ENCODE measurements at places on chromosomes 4 and X.
A peak's percentile ranks its signal among the peaks of the same experiment; 100 is the strongest.

- peaks cover 7% of the 10 kb centered on the region for H3K4me1 ChIP-seq
- no peak for DNase-seq
- H3K27me3 ChIP-seq, result no peaks in the 10 kb centered on the region
- H3K27ac ChIP-seq, result no peak overlapping the region
- no peak overlapping the region for H3K4me3 ChIP-seq
- H3K36me3 ChIP-seq, result peaks cover 4% of the 10 kb centered on the region
These were observed 35.1 kb upstream of the ZNF41 start for GRCh38 chrX:47518144-47518543.

DNA sequence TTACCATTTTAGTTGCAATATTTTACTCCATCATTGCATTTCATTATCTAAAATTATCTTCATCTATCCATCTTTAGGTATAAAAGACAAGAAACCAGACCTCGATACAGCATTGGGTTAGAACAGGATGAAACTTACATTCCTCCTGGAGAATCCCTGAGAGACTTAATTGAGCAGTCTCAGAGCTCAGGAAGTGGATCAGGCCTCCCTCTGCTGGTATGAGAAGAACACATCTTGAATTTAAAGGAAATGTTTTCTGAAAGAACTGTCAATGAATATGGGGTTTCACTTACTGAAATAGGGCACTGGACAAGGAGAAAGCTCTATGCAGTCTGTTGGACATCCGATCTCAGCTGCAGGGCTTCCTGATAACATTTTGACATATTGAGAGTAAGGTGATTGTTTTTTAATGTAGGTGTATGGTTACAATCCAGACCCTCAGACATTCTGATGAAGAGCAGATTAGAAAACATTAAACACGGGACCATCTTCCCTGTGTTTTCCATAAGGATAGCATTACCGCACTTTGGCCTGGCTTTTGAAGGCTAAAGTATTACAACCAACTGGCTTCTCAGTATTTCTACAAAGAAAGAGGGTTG, 367.2 kb downstream of the BMPR1B start:
- H3K4me1 ChIP-seq, result peaks cover 19% of the 10 kb centered on the region
- no peak overlapping the region for H3K4me3 ChIP-seq
- no peak overlapping the region for H3K27ac ChIP-seq
- DNase-seq, result peak; percentile 34
- H3K36me3 ChIP-seq, result no peaks in the 10 kb centered on the region
- peaks cover 2% of the 10 kb centered on the region for H3K27me3 ChIP-seq

- no peak overlapping the region for H3K27ac ChIP-seq
- H3K4me1 ChIP-seq, result peaks cover 7% of the 10 kb centered on the region
- H3K27me3 ChIP-seq, result no peaks in the 10 kb centered on the region
- H3K4me3 ChIP-seq, result no peak overlapping the region
- peaks cover 10% of the 10 kb centered on the region for H3K36me3 ChIP-seq
These were observed 13.3 kb downstream of the OPHN1 start for GRCh38 chrX:68419975-68420374.

- peak overlapping the region; percentile 80 for H3K27ac ChIP-seq
- no peak for DNase-seq
- no peak overlapping the region for H3K4me3 ChIP-seq
- H3K27me3 ChIP-seq, result no peaks in the 10 kb centered on the region
- H3K36me3 ChIP-seq, result no peaks in the 10 kb centered on the region
- H3K4me1 ChIP-seq, result peaks cover 42% of the 10 kb centered on the region
These were observed 71.7 kb downstream of the FBXW7 start for GRCh38 chr4:152464030-152464823.

GRCh38 chr4:126007142-126007541, 692.4 kb downstream of the FAT4 start:
- peaks cover 2% of the 10 kb centered on the region for H3K4me1 ChIP-seq
- H3K36me3 ChIP-seq, result no peaks in the 10 kb centered on the region
- DNase-seq, result no peak
- H3K4me3 ChIP-seq, result no peak overlapping the region
- no peaks in the 10 kb centered on the region for H3K27me3 ChIP-seq

DNA sequence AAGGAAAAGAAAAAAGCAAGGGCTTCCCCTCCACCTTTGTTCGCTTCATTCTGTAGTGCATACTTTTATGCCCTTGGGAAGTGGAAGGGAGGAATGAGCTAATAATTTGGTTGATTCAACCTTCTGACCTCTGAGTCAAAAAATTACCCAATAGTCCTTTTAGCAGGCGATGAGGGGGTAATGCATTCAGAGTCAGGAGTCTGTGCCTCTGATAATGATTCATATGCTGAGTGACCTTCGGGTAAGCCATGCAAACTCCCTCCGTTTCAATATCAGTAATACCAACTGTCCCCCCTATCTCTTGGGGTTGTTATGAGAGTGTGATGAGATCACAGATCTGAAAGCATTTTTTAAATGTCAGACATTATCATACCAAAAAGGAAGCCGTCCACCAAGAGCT, 41.6 kb upstream of the ACSL4 start:
- no peaks in the 10 kb centered on the region for H3K4me1 ChIP-seq
- H3K4me3 ChIP-seq, result no peak overlapping the region
- H3K27me3 ChIP-seq, result peaks cover 3% of the 10 kb centered on the region
- H3K27ac ChIP-seq, result no peak overlapping the region
- DNase-seq, result no peak
- no peaks in the 10 kb centered on the region for H3K36me3 ChIP-seq

DNA sequence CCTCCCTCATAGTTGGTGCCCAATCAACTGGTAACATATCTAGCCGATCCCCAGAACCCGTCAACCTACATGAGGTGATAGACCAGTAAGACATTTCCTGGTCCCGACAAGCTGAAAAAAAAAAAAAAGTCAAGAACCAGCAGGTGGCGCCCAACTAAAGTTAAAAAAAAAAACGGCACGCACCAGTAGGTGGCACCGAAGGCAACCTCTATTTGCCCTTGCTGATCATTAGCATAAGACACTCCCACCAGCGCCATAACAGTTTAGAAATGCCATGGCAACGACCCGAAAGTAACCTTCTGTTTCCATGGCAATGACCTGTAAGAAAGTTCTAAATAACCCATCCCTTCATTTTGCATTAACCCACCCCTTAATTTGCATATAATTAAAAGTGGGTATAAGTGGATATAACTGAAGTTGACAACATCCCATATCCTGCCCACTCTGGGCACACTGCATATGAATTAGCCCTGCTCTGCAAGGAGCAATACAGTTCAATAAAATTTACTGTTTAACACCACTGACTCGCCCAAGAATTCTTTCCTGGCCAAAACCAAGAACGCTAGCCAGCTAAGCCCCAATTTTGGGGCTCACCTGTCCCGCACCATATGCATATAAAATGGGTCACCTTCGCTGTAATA, 83.9 kb upstream of the SPANXB1 start:
- H3K36me3 ChIP-seq, result no peaks in the 10 kb centered on the region
- DNase-seq, result peak; percentile 38
- H3K27me3 ChIP-seq, result no peaks in the 10 kb centered on the region
- H3K4me3 ChIP-seq, result no peak overlapping the region

- no peaks in the 10 kb centered on the region for H3K27me3 ChIP-seq
- no peak overlapping the region for H3K4me3 ChIP-seq
- no peak overlapping the region for H3K27ac ChIP-seq
- no peak for DNase-seq
- no peaks in the 10 kb centered on the region for H3K36me3 ChIP-seq
- H3K4me1 ChIP-seq, result no peaks in the 10 kb centered on the region
These were observed 123.1 kb upstream of the BOD1L1 start for GRCh38 chr4:13750594-13750993.

GRCh38 chr4:24010994-24011393, 121.1 kb upstream of the PPARGC1A start:
- DNase-seq, result no peak
- no peak overlapping the region for H3K27ac ChIP-seq
- H3K4me3 ChIP-seq, result no peak overlapping the region
- no peaks in the 10 kb centered on the region for H3K36me3 ChIP-seq
- H3K27me3 ChIP-seq, result no peaks in the 10 kb centered on the region

DNA sequence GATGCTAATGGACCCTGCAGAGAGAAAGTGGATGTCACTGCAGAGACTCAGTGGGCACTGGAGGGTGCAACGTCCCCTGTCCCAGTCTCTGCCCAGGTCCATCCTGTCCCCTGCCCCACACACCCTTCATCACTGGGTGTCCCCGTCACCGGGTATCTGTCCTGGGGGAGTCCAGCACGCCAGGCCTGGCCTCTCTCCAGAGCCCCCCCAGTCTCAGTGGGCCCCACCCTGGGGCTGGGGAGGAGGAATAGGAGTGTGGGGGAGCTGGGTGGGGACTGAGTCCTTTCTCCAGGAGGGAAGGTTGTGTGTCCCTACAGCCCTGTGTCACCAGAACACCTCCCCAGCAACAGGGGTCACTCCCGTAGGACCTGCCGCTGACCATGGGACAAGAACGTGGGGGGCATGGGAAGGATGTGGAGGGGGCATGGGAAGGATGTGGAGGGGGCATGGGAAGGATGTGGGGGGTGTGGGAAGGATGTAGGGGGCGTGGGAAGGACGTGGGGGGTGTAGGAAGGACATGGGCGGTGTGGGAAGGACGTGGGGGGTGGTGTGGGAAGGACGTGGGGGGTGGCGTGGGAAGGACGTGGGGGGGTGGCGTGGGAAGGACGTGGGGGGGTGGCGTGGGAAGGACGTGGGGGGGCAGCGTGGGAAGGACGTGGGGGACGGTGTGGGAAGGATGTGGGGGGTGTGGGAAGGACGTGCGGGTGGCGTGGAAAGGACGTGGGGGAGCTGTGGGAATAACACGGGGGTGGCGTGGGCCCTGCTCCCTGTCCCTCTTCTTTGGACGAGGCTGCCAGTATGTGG, 21.0 kb upstream of the SPON2 start:
- H3K4me1 ChIP-seq, result no peaks in the 10 kb centered on the region
- DNase-seq, result no peak
- no peak overlapping the region for H3K4me3 ChIP-seq
- H3K27me3 ChIP-seq, result no peaks in the 10 kb centered on the region
- H3K27ac ChIP-seq, result no peak overlapping the region

DNA sequence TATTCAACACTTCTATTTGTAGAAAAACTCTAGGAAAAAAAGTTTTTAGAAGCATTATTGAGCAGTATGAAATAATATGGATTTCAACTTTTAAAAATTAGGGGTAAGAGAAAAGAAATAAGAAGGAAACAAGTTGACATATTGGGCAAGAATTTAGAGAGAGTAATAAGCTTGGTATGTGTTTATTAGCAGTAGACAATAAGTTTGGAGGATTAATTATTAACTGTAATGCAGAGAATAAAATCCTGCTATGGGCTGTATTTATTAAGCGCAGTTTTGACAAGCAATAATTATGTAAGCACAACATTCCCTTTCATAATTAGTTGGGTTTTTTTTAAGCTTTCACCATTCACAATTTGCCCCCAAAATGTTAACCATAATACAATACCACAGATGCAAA, 162.7 kb upstream of the SLC7A11 start:
- no peaks in the 10 kb centered on the region for H3K4me1 ChIP-seq
- DNase-seq, result no peak
- no peaks in the 10 kb centered on the region for H3K36me3 ChIP-seq
- no peak overlapping the region for H3K4me3 ChIP-seq
- no peak overlapping the region for H3K27ac ChIP-seq
- H3K27me3 ChIP-seq, result no peaks in the 10 kb centered on the region

DNA sequence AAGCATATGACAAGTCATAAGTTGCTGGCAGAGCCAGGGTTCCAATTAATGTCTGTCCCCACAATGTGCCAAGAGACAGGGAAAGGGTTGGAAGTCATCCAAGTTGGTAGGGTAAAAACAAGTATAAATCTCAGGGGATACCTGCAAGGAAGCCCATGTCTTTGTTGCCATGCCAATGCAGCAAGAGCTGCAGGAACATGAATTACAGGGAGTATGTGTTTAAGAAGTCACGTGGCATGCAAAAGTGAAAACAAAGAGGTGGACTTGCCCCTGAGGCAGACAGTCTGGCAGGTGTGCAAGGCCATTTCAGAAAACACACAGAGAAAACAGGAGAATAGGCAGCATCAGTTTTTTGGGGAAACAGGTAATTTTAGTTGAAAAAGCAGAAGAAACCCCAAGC, 29.4 kb downstream of the C4orf51 start:
- no peak for DNase-seq
- H3K36me3 ChIP-seq, result peaks cover 3% of the 10 kb centered on the region
- H3K4me3 ChIP-seq, result no peak overlapping the region
- no peaks in the 10 kb centered on the region for H3K4me1 ChIP-seq
- H3K27ac ChIP-seq, result no peak overlapping the region
- H3K27me3 ChIP-seq, result peaks cover 2% of the 10 kb centered on the region

DNA sequence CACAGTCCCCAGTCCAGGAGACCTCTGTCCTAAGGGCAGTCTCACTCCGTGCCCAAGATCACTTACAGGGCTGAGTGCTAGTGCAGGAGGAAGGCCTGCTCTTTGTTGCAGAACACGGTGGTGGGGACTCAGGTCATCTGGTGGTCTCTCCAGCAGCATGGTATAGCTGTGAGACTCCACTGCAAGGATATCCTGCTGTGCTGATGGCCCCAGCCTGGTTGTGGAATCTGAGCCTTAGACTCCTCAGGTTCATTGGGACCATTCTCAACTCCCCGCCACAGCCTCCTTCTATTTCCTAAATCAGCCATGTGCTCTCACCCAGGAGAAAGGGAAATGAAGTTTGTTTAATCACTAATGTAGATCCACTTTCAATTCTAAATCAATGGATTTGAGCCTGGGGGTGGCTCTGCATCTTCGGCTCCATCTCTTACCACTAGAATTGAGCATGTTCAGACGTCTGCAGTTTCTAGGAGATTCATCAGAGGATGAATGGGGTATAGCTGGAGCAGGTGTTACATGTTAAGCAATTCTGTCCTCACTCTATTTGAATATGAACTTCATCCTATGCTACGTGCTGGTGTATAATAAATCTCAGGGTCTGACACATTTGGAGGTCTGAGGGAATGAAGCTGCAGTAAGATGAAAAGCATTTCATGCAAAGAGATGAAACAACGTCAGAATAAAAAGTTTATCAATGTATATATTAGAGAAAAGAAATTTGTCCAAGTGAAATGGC, 189.2 kb downstream of the MGST2 start:
- peaks cover 19% of the 10 kb centered on the region for H3K4me1 ChIP-seq
- peaks cover 1% of the 10 kb centered on the region for H3K27me3 ChIP-seq
- H3K36me3 ChIP-seq, result no peaks in the 10 kb centered on the region

DNA sequence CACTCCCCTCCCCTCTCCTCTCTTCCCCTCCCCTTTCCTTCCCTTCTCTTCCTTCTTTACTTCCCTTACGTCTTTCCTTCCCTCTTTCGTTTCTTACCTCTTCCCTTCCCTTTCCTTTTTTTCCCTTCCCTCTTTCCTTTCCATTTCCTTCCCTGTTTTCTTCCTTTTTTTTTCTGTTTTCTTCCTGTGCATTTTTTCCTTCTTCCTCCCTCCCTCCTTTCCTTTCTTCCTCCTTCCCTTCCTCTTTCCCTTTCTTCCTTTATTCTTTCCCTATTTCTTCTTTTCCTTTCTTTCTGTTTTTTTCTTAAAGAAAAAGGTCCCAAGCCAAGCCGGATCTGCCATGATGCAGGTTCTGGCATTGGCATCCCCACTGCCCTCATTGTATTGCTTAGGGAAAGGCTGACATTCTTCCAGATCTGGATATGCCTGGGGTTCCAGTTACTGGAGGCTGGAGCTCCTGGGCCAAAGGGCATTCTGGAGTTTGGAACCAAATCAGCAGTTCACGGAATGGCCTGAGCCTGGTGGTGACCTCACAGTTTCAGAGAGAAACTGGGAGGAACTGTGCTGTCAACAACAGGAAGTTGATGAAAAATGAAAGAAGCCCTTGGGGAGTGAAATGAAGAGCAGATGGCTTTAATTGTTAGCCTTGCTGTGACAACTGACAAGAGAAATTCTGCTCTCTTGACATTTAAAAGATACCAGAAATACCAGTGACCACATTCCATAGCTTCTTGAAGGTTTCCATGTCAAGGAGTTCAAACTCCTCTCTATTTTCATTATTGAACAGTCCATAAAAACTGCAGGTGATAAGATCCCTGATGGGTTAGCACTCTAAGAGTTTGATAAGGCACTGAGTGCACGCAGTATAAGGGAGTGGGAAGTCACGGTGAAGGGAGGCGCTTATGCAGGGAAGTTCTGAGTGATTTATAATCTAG, 622.1 kb downstream of the SPRY1 start:
- no peak overlapping the region for H3K27ac ChIP-seq
- peaks cover 2% of the 10 kb centered on the region for H3K4me1 ChIP-seq
- H3K27me3 ChIP-seq, result peaks cover 1% of the 10 kb centered on the region
- H3K36me3 ChIP-seq, result no peaks in the 10 kb centered on the region

Measured in endothelial cell (in vitro differentiated cells).